ENCODE measurements at places on chromosomes 12 and 14. TPM values are rescaled to one million over a fixed set of nuclear protein-coding genes. Genes with fewer than 3 reads are reported as not detected.

The MYH6 gene
- not detected for total RNA-seq

The SMOC1 gene
- total RNA-seq: 0.27 TPM

The CLEC4C gene
- total RNA-seq: not detected

The CCDC177 gene
- not detected for total RNA-seq

The LGR5 gene
- total RNA-seq: not detected

The TBC1D30 gene
- 0.36 TPM for total RNA-seq

The FGF23 gene
- total RNA-seq: not detected

Measured in sigmoid colon (tissue), 7 donors.